ENCODE measurements at places on chromosomes 2 and 18. TPM values are rescaled to one million over a fixed set of nuclear protein-coding genes. Genes with fewer than 3 reads are reported as not detected.

DNA sequence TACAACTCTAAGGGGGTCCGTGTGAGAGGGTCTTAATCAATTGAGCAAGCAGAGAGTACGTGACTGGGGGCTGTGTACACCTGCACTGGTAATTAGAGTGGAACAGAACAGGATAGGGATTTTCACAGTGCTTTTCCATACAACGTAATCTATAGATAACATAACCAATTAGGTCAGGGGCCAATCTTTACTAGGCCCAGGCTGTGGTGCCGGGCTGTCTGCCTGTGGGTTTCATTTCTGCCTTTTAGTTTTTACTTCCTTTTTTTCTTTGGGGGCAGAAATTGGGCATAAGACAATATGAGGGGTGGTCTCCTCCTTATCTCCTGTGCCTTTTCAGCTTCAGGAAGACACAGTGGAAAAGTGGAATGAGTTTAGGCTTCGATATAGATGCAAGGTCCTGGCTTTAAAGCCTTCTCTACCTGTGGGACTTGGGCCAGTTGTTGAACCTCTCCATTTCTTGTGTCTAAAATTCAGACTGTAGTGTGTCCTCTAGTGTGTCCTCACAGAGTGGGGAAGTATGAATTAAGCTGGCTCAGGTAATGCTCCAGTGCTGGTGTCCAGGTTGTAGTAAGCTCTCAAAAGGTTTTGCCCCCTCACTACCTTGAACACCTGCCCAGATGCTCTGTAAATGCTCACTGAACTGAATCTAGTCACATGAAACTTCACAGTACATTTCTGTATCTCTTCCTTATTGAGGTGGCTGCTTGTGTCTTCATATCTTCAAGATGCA lies 422.8 kb downstream of the SETBP1 start:
- DNase-seq: no peak

DNA sequence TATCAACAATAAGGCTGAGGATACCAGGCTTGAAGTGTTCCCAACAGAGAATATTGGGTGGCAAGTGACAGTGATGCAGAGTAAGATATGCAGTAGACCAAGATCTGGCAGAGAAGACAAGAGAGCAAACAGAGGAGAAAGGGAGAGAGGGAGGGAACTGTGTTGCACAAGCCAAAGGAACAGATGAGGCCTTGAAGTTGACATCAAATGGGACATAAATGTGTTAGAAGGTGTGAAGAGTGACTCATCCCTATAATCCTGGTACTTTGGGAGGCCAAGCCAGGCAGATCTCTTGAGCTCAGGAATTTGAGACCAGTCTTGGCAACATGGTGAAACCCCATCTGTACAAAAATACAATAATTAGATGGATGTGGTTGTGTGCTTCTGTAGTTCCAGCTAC lies 342.9 kb downstream of the PARD3B start:
- no peak for DNase-seq

DNA sequence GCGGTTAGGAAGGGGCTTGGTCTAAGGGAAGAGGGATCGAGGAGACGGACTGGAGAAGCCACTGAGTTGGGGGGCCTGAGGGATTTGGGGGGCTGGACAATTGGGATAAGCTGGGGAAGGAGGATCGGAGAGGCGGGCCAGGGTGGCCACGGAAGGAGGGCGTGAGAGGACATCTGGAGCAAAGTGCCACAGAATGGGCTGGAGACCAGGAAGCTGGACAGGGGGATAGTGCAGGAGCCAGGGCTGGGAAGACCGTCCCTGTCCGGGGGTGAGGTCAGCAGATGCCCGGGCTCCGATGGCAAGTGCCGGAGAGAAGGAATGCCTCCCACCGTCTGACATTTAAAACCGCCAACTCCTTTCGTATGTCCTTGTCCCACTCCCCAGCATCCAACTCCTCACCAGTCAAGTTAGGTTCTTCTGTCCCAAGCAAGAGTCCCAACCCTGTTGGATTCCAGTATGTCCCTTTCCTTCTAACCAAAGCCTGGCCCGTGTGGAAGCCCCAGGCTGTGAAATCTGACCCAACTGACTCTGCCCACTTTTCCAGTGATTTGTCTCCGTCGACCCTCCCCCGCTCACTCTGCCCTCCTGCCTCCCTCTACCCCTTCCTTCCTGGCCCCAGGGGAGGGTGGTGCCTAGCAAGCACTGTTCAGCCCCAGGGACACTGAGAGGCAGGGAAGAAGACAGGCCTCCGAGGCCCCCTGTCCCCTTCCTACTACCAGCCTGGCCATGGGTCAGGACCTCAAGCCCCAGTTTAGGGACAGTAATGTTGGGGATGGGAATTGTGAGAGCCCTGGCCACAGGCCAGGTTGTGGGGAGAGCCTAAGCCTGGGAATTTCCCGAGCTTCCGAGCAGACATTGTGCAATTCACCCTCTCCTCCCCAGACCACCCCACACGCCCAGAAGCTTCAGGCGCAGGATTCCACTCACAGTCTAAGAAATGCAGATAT lies 31.5 kb upstream of the TMBIM1 start:
- DNase-seq: peak; percentile 44

GRCh38 chr2:234521536-234521935 lies 24.7 kb upstream of the ARL4C start:
- DNase-seq: no peak

GRCh38 chr2:52995424-52995823 lies 772.2 kb upstream of the CHAC2 start:
- DNase-seq: no peak

DNA sequence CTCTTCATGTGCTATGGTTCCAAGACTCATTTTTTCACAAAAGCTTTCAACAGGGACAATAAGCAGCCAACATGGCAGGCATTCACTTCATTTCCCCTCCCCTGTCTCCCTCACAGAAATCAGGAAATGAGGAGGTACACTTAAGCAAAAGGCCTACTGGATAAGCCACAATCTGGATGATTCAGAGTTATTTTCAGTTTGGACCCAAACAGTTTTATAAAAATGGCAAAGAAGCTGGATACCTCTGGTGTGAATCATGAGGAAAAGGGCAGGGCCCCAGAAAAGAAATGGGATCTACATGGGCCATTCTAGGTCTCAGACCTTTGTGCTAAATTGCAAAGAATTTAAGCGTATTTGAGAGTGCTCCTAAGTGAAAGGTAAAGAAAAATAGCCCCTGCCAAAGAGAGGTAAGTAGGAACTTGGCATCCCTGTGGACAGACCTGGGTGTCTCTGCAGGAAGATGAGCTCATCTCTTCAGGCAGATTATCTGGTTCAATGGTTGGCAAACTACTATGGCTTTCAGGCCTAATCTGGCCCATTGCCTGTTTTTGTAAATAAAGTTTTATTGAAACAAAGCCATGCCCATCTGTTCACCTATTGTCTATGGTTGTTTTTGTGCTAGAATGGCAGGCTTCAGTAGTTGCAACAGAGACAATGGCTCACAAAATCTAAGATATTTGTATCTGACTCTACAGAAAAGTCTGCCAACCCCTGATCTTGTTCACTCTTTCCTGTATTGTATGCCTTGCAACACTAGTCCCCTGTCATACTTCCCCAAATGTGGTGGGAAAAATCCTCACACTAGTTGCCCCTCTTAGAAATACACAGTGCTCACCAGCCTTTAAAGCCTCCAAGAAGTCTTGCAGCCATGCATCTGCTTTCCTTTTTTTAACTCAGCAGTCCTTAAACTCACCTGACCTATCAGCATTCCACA lies 315.0 kb downstream of the ALK start:
- DNase-seq: peak; percentile 71

DNA sequence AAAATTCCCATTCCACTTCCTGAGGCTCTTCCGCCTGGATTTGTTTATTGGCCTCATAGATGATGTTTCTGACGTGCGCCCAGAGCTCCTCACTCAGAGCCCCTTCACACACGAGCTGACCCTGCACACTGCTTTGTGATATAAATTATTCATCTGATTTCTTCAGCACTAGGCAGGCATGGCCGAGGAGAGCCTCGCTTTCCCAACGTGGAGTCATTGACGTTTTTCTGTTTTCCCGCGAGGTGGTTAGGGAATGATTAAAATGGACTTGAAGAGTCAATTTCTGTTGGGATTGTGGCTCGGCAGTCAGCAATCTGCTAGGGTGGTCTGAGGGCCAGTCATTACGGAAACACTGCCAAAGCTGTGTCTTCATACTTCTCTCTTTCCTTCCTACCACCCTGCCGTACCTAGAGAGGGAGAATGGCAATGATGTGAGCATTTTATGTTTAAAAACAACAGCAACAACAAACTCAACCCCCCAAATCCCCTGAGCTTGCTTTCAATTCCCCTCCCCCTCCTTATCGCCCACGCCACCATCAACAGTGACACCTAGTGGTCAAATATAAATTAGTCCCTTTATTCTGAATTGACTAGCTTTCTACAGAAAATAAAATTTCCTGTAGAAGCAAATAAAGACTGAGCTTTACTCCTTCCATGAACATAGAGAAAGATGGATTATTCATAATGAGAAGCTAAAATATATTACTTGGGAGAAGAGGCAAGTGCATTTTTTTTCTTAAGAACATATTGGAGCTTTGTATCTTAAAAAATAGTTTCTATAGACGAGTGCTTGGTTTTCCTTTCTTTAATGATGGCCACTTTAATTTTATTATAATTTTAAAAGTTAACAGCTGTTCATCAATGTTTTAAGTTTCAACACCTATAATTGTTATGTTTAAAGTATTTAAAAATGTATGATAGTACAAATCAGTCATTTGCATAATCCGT lies 285.1 kb downstream of the MTX2 start:
- peak; percentile 34 for DNase-seq

DNA sequence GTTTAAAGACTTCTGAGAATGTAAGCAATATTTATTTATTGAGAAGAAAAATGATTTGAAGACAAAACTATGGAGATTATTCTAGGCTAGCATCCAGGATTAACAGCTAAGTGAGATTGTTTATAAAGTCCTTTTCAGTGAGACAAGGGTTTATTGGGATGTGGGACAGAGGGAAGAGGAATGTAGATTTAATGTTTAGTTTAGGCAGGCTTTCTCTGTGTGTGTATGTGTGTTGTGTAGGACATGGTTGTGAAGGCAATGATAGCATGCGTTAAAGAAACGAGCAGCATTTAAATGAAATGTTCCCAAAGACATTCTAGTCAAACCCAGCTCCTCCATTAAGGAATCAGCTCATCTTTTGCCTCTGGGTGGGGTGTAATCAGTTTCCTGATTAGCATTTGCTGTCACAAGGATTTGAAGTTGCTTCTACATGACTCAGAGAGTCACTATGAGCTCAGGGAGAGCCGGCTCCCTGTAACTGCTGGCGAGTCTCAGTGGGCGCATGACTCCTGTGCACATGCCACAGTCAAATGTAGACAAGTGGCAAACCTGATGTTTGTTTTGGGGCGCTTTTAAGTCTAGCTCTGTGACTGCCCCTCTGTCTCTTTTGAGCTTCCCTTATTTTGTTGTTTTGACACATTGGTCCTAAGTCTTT lies 442.2 kb upstream of the CELF4 start:
- DNase-seq: no peak

GRCh38 chr2:188897096-188897495 lies 77.1 kb upstream of the COL3A1 start:
- no peak for DNase-seq

- DNase-seq: no peak
Measured at GRCh38 chr2:219706823-219707281, 79.4 kb downstream of the SLC4A3 start.

GRCh38 chr2:33022989-33023727 lies 76.4 kb downstream of the LTBP1 start:
- DNase-seq: peak; percentile 84

DNA sequence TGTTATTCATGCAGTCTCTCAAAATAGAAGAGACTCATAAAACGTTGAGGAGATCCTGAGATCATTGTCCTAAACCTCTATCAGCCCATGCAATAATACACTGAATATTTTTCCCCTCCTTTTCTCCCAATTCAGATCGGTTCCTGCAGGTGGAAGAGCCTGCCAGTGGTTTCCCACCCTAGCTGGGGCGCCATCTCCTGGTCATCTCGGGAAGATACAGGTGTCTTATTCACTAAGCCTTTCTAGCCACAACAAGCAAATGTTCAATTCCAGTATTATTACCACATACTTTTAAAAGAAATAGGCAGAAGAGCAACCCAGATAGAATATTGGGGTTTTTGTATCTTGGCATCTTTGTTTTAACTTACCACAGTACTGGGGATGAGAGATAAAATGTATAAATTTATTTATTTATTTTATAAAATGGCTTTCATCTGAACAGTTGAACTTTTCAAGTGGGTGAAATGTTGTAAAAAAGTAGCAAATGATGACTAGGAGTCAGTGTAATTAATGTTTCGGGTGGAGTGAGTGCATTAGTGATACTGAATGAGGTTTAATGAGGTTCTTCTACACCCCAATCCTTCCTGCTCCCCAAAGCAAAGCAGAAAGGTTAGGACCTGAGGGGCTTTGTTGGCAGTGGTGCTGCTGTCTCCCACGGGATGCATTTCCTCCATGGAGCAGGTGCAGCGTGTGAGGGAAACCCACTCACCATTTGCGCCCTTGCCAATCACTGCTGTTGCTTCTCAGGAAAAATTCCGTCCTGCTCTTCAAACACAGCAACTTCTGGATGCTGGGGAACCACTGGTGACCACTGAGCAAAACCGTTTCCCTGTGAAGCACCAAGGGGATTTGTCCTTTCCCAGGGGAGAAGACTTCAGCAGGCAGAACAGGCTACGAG lies 147.1 kb upstream of the FHL2 start:
- DNase-seq: peak; percentile 44

- peak; percentile 77 for DNase-seq
Measured at GRCh38 chr18:58091099-58091611, 47.1 kb downstream of the NEDD4L start.

DNA sequence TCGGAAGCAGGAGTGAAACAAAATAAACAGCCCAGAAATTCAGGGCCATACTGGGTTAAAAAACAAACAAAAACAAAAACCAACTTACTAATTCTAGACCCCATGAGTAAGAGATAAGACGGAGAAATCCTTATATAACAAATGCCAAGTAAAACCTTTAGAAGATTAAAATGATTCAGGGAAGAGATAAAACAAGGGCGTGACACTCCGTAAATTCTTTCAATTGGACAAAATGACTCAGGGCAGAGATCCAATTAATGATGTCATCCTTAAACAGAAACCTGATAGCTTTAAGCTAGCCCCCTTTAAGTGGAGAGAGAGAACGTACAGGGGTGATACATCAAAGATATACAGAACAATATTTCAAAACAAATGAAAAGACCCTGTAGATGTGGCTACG lies 317.4 kb downstream of the NBAS start:
- no peak for DNase-seq

DNA sequence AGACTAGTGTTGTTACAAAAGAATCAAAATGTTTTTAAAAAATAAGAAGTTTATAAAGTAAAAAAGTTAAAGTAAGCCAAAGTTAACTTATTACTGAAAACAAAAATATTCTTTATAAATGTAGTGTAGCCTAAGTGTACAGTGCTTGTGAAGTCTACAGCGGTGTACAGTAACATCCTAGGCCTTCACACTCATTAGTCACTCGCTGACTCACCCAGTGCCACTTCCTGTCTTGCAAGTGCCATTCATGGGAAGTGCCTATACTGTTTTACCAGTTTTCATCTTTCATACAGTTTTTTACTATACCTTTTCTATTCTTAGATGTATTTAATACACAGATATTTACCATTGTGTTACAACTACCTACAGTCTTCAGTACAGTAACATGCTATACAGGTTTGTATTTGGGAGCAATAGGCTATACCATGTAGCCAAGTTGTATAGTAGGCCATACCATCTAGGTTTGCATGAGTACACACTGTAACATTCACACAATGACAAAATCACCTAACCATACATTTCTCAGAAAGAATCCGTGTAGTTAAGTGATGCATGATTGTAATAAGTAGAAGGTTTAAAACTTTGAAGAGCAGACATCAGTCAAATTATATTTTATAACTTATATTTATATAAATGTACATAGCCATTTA lies 13.4 kb downstream of the SERPINB7 start:
- DNase-seq: peak; percentile 90

Gene PSD4
- 21.4 TPM for total RNA-seq

Gene HRH4
- total RNA-seq: under 0.01 TPM

Gene TEX44
- not detected for total RNA-seq

Gene KCNE4
- total RNA-seq: 0.33 TPM

Gene GAD1
- 3.0 TPM for total RNA-seq

Gene SYT4
- not detected for total RNA-seq

Measured in mammary epithelial cell (primary cell).